ENCODE measurements at places on chromosomes 1 and 21.

GRCh38 chr1:51671527-51672325 is 54.8 kb downstream of the OSBPL9 start:
- H3K36me3 ChIP-seq: no peaks in the 10 kb centered on the region
- H3K4me3 ChIP-seq: no peak overlapping the region
- no peak overlapping the region for H3K27ac ChIP-seq
- H3K4me1 ChIP-seq: no peaks in the 10 kb centered on the region
- H3K27me3 ChIP-seq: no peaks in the 10 kb centered on the region
- DNase-seq: no peak

DNA sequence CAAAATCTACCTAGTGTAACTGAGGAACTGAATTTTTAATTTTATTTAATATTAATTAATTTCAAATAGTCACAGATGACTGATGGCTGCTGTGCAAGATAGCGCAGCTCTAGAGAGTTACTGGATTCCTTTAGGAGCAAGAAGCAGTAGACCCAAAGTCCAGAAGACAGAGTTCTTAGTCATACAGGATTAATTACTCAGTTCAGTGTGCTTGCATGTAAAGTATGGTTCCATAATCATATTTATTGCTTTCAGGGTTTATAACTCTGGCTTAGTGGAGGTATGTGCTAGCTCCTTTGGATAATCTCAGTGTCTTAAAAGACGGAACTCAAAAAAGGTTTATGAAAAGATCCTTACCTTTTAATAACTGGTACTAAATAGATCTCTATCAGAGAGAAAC is 17.4 kb downstream of the CEPT1 start:
- DNase-seq: no peak
- H3K27ac ChIP-seq: no peak overlapping the region
- peaks cover 29% of the 10 kb centered on the region for H3K4me1 ChIP-seq
- H3K27me3 ChIP-seq: no peaks in the 10 kb centered on the region
- peaks cover 74% of the 10 kb centered on the region for H3K36me3 ChIP-seq
- no peak overlapping the region for H3K4me3 ChIP-seq

DNA sequence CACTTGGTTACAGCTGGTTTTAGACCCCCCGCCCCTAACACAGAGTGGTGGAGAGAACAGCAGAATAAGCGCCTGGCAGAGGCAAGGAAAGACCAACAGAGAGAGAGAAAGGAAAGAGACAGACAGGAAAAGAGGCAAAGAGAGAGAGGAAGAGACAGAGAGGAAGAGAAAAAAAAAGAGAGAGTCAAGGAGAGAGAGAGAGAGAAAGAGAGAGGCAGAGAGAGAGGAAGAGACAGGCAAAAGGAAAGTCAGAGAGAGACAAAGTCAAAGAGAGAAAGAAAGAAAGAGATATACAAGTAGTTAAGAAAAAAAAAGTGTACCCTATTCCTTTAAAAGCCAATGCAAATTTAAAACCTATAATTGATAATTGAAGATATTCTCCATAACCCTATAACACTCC is 13.0 kb upstream of the NEK2 start:
- peaks cover 15% of the 10 kb centered on the region for H3K4me1 ChIP-seq
- peaks cover 11% of the 10 kb centered on the region for H3K27me3 ChIP-seq
- no peak overlapping the region for H3K4me3 ChIP-seq
- no peak for DNase-seq
- no peaks in the 10 kb centered on the region for H3K36me3 ChIP-seq
- no peak overlapping the region for H3K27ac ChIP-seq

GRCh38 chr21:28228636-28228995 is 764.1 kb downstream of the LTN1 start:
- no peak overlapping the region for H3K27ac ChIP-seq
- no peak overlapping the region for H3K4me3 ChIP-seq
- H3K36me3 ChIP-seq: no peaks in the 10 kb centered on the region
- H3K4me1 ChIP-seq: no peaks in the 10 kb centered on the region
